Lung (tissue), 17 donors: ENCODE measurements at places on chromosomes 3 and 15. TPM values are rescaled to one million over a fixed set of nuclear protein-coding genes. Genes with fewer than 3 reads are reported as not detected.

Gene FANCI
- total RNA-seq: 8.6 TPM

Gene GPR15
- total RNA-seq: 0.31 TPM

Gene ETV5
- total RNA-seq: 32.5 TPM

Gene GPR87
- 0.28 TPM for total RNA-seq

Gene HGD
- total RNA-seq: 2.2 TPM

Gene MESP2
- total RNA-seq: 0.55 TPM

Gene RBPMS2
- 0.68 TPM for total RNA-seq

Gene NR1I2
- total RNA-seq: 0.55 TPM

Gene FAM174B
- total RNA-seq: 59.6 TPM

Gene ZNF385D
- total RNA-seq: 3.1 TPM

Gene EAF2
- 7.8 TPM for total RNA-seq

Gene CTXN2
- total RNA-seq: not detected

GRCh38 chr3:142459929-142460328 lies 12.1 kb upstream of the XRN1 start:
- no peak for DNase-seq
- peaks cover 11% of the 10 kb centered on the region for H3K36me3 ChIP-seq
- no peak overlapping the region for H3K27ac ChIP-seq
- H3K4me1 ChIP-seq: no peaks in the 10 kb centered on the region
- H3K4me3 ChIP-seq: no peak overlapping the region

GRCh38 chr15:49748791-49749190 lies 127.9 kb downstream of the DTWD1 start:
- H3K27ac ChIP-seq: no peak overlapping the region
- DNase-seq: no peak
- H3K27me3 ChIP-seq: no peaks in the 10 kb centered on the region
- no peak overlapping the region for H3K4me3 ChIP-seq
- H3K36me3 ChIP-seq: no peaks in the 10 kb centered on the region
- H3K4me1 ChIP-seq: no peaks in the 10 kb centered on the region

DNA sequence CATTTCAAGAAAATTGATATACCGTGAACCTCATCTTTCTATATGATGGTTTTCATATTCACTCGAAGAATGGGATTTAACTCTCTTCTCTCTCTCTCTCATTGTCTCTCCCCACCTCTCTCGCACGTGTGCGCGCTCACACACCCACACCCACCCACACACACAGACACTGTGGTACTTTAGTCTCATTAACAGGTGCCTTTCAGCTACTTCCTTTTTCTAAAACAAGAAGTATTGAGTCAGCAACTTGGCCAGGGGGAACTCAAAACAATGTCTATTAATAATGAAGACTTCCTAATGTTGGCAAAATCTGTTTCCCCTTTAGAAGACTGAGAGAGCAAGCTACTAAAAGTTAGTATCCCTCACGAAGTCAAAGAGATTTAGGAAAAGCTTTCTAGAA lies 150.7 kb downstream of the TMCO5A start:
- no peaks in the 10 kb centered on the region for H3K27me3 ChIP-seq
- H3K36me3 ChIP-seq: no peaks in the 10 kb centered on the region
- H3K4me3 ChIP-seq: no peak overlapping the region
- peaks cover 1% of the 10 kb centered on the region for H3K4me1 ChIP-seq
- H3K27ac ChIP-seq: no peak overlapping the region
- DNase-seq: no peak

DNA sequence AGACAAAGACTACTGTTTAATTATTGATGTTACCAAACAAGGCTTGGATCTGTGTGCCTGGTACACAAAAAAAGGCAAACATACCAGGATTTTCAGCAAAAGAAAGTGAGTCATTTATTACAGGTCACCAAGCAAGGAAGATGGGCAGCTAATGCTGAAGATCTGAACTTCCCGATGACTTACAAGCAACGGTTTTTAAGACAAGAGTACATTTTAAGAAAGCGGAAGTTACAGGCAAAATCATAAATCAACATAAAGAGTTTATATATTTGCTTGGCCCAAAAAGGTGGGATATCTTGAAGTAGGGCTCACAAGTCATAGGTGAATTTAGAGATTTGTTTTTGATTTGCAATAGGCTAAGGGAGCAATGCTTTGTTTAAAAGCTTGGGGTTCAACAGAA lies 125.4 kb upstream of the SPATA16 start:
- peaks cover 7% of the 10 kb centered on the region for H3K4me1 ChIP-seq
- H3K27me3 ChIP-seq: no peaks in the 10 kb centered on the region
- no peak overlapping the region for H3K4me3 ChIP-seq
- H3K36me3 ChIP-seq: no peaks in the 10 kb centered on the region
- no peak overlapping the region for H3K27ac ChIP-seq
- no peak for DNase-seq

- no peak overlapping the region for H3K4me3 ChIP-seq
- peak; percentile 26 for DNase-seq
- no peaks in the 10 kb centered on the region for H3K27me3 ChIP-seq
- peaks cover 19% of the 10 kb centered on the region for H3K4me1 ChIP-seq
- no peaks in the 10 kb centered on the region for H3K36me3 ChIP-seq
- no peak overlapping the region for H3K27ac ChIP-seq
These were observed 11.0 kb upstream of the STARD5 start for GRCh38 chr15:81334768-81335435.

GRCh38 chr3:167397826-167398225 lies 17.7 kb upstream of the ZBBX start:
- no peaks in the 10 kb centered on the region for H3K4me1 ChIP-seq
- H3K36me3 ChIP-seq: no peaks in the 10 kb centered on the region
- no peak overlapping the region for H3K4me3 ChIP-seq
- H3K27ac ChIP-seq: no peak overlapping the region
- peak; percentile 33 for DNase-seq

DNA sequence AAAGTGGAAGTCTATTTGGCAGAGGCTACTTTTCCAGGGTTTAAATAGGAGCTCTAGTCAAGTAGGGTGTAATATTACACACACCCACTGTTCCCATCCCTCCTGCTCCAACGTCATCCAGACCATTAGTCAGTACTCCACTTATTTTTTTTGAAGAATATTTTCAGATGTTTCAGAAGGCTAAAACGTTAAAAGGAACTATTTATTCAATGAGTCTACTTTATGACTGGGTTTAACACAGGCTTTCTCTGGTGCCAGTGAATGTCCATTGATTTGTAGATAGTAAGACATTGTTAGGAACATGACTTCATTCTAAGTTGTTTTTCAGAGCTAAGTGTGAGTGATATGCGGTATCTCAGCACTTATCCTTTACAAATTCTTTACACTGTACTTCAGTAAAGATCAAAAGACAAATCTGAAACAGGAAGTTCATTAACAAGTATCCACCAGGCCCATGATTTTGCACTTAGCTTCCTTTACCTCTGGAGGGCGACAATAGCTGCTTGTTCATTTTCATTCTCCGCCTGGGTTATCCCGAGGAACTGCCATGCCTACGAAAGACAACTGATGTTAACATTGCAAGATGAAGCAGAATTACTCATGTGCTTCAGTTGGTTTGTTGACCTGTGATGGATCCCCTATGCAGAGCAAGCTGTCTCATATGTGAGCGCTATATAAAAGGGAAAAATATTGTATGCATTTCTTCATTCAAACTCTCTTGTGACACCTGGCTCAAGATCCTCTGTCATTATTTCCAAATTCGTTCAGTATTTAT lies 158.7 kb downstream of the USP13 start:
- peak; percentile 78 for DNase-seq
- no peaks in the 10 kb centered on the region for H3K27me3 ChIP-seq
- no peaks in the 10 kb centered on the region for H3K4me1 ChIP-seq
- H3K4me3 ChIP-seq: no peak overlapping the region
- H3K36me3 ChIP-seq: no peaks in the 10 kb centered on the region

- no peaks in the 10 kb centered on the region for H3K36me3 ChIP-seq
- H3K27ac ChIP-seq: no peak overlapping the region
- H3K27me3 ChIP-seq: peaks cover 27% of the 10 kb centered on the region
- no peak overlapping the region for H3K4me3 ChIP-seq
These were observed 73.4 kb upstream of the ANKRD34C start for GRCh38 chr15:79209116-79209515.

DNA sequence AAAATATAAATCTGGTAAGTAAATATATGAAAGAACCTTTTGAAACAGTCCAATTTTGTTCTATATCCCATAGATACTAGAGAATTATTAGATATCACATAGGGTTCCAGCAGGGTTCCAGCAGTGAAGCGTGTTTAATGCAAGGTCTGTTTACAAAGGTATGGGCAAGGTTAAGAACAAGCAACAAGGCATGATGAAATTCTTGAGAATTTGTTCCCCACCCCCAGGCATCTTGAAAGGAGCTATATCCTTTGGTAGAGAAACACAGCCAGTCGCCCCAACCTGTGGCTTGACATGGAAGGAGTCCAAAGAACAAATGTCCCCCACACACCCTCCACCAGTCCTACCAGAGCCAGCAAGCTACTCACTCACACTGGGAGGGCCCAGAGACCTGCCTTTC lies 18.6 kb upstream of the FNDC3B start:
- H3K36me3 ChIP-seq: no peaks in the 10 kb centered on the region
- H3K27ac ChIP-seq: no peak overlapping the region
- DNase-seq: no peak
- no peak overlapping the region for H3K4me3 ChIP-seq
- H3K27me3 ChIP-seq: no peaks in the 10 kb centered on the region
- no peaks in the 10 kb centered on the region for H3K4me1 ChIP-seq

GRCh38 chr15:71455107-71455506 lies 339.8 kb downstream of the THSD4 start:
- no peaks in the 10 kb centered on the region for H3K27me3 ChIP-seq
- no peak overlapping the region for H3K4me3 ChIP-seq
- no peak for DNase-seq
- no peaks in the 10 kb centered on the region for H3K4me1 ChIP-seq
- H3K36me3 ChIP-seq: no peaks in the 10 kb centered on the region

DNA sequence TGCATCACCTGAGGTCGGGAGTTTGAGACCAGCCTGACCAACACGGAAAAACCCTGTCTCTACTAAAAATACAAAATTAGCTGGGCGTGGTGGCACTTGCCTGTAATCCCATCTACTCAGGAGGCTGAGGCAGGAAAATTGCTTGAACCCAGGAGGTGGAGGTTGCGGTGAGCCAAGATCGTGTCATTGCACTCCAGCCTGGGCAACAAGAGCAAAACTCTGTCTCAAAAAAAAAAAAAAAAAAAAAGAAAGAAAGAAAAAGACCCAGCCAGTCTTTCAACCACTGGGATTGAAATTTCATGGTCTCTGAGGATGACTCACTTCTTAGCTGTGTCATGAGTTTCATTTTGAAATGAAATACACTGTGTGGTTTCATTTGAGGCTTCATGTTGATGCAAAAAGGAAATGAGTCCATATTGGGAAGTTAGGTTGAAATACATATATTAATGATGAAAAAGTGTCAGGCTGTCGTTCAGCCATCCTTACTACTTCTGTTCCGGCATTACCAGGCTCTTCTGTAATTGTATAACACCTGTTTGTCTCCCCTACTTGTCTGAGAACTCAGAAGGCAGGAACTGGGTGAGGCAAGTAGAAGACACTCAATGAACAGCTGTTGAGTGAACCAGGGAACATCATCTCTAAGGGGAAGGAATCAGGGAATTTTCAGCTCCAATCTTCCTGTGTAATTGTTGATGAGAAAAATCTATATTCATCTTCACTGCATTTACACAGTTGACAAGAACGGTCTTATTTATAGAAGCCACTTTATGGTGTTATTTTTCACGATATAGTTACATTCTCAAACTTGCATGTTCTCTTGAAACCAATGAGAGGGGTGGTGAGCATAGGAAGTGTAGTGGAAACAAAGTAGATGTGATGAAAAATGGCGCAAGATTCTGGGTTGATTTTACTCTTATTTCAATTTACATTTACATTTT lies 87.4 kb downstream of the NFKBIZ start:
- H3K36me3 ChIP-seq: no peaks in the 10 kb centered on the region
- peak overlapping the region; percentile 15 for H3K27ac ChIP-seq
- H3K27me3 ChIP-seq: no peaks in the 10 kb centered on the region
- DNase-seq: no peak

DNA sequence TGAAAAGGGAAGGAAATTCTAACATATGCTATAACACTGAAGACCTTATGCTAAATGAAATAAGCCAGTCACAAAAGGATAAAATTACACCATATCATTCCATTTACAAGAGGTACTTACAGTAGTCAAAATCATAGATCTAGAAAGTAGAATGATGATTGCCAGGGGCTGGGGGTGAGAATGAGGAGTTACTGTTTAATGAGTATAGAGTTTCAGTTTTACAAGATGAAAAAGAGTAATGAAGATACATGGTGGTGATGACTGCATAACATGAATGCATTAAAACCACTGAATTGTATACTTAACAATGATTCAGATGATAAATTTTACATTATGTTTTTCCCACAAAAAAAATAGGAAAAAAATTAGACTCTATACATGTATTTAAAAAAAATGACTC lies 152.6 kb downstream of the SCAPER start:
- peaks cover 2% of the 10 kb centered on the region for H3K36me3 ChIP-seq
- H3K27me3 ChIP-seq: no peaks in the 10 kb centered on the region
- no peak overlapping the region for H3K4me3 ChIP-seq
- no peak for DNase-seq

- no peak for DNase-seq
- H3K4me3 ChIP-seq: no peak overlapping the region
- H3K27me3 ChIP-seq: no peaks in the 10 kb centered on the region
- no peaks in the 10 kb centered on the region for H3K4me1 ChIP-seq
- H3K27ac ChIP-seq: no peak overlapping the region
- no peaks in the 10 kb centered on the region for H3K36me3 ChIP-seq
These were observed 33.2 kb downstream of the SLC12A1 start for GRCh38 chr15:48239334-48239733.

- no peaks in the 10 kb centered on the region for H3K36me3 ChIP-seq
- no peak overlapping the region for H3K4me3 ChIP-seq
- H3K4me1 ChIP-seq: peaks cover 21% of the 10 kb centered on the region
- H3K27me3 ChIP-seq: no peaks in the 10 kb centered on the region
- peak overlapping the region; percentile 81 for H3K27ac ChIP-seq
These were observed 16.2 kb downstream of the SLC6A6 start for GRCh38 chr3:14418296-14419250.

DNA sequence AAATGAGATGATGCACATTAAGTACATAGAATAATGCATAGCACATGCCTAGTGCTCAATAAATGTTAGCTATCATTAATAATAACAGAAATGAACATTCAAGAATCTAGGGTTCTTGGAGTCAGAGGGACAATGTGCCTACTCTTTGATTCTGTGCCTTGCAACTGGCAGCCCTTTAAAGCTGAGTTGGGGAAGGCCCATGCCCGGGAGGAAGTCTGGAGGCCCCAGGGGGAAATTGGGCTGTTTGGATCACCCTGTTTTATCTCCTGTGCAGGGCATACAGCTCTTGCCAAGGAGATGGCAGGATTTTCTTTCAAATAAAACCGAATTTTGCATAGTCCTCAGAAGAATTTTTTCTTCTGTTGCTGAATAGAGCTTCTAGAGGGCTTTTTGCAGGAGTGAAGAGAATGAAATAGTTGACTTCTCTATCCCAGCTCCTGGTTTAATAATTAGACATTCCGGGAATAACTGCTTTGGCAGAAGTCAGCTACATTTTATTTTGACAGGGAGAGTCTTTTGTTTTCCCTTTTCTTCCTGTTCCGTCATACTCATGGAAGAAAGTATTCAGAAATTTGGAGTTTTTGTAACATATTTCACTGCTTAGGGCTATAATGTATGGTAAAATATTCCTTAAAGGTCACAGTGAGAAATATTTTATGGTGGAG lies 18.0 kb upstream of the KCNAB1 start:
- H3K36me3 ChIP-seq: no peaks in the 10 kb centered on the region
- no peak overlapping the region for H3K27ac ChIP-seq
- no peaks in the 10 kb centered on the region for H3K4me1 ChIP-seq
- no peak overlapping the region for H3K4me3 ChIP-seq
